PC-9 (cell line): ENCODE measurements at places on chromosomes 7 and 10.

DNA sequence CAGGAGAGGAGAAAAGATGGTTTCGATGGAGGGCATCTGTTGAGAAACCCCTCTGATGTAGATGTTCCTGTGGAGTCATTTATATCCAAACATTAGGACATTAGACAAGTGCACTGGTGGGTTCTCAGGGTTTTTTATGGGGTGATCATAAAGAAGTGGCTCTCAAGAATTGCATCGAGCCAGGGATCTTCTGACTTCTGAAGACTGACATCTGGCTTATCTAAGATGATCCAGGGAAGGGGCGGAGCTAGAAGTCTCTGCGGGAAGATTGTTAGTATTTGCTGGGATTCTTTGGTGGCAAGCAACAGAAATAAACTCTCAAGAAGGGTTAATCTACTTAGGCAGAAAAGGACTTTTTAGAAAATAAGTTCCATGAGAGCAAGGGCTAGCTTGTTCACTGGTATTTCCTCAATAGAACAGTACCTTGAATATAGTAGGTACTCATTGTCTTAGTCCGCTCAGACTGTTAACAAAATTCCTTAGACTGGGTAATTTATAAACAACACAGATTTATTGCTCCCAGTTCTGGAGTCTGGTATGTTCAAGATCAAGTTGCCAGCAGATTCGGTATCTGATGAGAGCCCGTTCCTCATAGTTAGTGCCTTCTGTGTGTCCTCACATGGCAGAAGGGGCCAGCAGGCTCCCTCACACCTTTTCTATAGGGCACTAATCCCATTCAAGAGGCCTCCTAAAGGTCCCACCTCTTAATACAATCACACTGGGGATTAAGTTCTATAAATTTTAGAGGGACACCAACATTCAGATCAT, 28.5 kb upstream of the SYPL1 start:
- no peak for DNase-seq

DNA sequence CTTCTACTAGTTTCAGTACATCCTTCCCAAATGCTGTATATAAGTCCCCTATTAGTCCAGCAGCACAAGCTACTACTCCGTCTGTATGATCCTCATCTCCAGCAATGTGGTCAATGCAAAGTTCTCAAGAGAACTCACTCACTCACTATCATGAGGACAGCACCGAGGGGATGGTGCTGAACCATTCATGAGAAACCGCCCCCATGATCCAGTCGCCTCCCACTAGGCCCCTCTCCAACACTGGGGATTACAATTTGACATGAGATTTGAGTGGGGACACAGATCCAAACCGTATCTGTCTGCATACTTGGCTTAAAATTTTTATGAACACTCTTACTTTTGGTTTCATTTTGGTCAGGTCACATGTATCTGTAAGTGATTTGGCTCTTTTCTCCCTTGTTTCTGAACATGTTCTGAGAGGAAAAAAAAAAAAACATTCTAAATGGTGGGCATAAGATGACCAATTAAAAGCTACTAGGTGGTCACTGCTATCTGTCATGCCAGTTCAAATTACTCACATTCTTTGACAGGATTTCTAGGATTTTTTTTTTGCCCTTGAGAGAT, 60.1 kb downstream of the ZNF783 start:
- no peak for DNase-seq

DNA sequence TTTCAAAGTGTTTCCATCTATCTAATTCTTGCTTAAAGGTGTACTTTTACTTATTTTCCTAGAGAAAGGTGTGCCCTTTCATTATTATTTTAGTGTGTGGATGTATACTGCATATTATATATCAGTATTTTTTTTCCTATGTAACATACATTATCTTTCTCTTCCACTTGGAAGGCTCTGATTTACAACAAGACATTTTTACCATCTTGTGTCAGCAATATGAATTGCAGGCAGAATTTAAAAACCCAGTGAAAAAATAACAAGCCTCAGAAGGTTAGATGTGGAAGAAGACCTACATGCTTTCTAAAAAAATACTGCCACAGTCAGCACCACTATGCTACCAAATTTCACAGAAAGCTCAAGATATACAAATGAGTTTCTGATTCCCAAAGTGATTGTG, 327.7 kb upstream of the STEAP1 start:
- no peak for DNase-seq

DNA sequence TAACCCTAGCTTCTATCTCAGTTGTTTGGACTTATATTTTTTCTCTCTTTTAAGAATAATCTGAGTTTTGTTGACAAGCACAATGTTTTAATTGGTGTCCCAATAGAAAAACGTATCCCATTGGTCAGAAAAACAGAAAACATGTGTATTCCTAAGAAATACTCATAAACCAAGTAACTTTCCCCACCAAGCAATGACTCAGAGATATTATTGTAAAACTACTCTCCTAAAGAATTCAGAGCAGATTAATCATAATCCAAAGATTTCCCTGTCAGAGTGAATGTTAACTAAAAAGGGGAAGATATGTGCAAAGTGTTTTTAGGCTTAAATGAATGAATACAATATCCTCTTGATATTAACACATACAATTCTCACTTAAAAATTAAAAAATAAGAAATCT, 29.4 kb upstream of the MBL2 start:
- peak; percentile 72 for DNase-seq

GRCh38 chr7:24301703-24302102, 17.7 kb downstream of the NPY start:
- no peak for DNase-seq

DNA sequence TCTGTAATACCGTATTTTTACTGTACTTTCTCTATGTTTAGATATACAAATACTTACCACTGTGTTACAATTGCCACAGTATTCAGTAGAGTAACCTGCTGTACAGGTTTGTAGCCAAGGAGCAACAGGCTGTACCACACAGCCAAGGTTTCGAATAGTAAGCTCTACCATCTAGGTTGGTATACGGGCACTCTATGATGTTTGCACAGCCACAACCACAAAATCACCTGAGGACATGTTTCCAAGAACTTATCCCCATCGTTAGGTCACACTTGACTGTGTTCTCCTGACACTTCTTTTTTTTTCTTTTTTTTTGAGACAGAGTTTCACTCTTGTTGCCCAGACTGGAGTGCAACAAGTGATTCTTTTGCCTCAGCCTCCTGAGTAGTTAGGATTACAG, 134.6 kb upstream of the TRIM24 start:
- peak; percentile 15 for DNase-seq

DNA sequence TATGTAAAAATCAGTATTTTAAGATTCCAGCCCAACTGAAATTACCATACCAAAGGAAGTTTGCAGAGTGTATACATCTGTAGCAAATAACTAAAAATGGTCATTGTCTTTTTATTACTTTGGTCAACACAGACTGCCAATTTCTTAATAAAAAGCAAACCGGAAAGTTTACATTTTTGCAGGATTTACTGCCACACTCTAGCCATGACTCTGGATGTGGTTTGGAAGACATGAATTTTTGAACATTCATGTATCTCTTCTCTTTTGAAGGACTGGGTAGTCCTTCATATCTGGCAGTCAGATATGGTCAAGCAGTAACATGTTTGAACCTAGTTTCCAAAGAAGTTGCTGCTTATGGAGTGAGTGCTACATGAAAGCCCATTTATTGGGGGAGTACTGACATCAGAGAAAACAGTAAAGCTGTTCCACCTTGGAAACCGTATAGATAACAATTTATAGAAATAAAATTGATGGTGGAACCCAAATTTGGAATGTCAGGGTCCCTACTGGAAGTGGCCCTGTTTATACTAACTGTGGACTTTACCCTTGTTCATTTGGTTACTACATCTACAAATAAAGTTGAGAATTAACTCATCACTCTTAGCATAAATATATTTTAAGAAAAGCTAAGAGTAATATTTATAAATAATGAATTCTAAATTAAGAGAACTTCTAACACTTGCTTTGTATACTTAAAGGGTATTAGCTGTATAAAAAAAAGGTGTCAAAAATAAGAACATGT, 84.6 kb downstream of the ZMYND11 start:
- no peak for DNase-seq

GRCh38 chr7:122299624-122300210, 4.8 kb downstream of the FEZF1 start:
- no peak for DNase-seq

GRCh38 chr10:124486635-124487034, 25.0 kb downstream of the LHPP start:
- no peak for DNase-seq

DNA sequence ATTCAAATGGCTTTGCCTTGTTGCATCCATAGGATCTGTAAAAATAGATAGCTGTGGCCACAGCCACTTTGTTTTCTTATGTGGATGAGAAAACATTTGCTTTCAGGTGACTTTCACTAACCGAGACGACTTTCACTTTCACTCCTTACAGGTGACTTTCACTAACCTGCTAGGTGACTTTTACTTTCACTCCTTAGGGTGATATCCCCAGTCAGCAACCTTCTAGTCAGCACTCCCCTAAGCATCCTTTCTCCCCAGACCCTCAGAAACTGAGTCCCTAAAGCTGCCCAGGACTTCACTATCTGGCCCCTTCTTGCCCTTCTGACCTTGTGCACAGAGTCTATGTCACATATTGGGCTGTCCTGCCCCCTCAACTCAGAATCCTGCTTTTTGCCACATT, 177.5 kb downstream of the RELN start:
- DNase-seq = no peak

DNA sequence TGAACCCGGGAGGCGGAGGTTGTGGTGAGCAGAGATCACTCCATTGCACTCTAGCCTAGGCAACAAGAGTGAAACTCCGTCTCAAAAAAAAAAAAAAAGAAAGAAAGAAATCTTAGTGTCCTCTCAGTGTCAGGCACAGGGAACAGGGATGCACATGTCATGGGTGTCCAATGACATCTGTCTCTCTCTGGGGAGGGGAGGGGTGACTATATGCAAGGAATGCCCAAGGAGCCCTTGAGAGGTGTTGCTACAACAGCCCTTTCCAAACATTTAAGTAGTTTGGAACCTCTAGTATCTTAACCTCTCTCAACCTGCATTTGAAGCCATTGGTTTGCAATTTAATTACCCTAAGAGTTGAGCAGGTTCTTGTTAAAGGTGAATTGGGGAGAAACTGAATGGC, 28.9 kb downstream of the PDLIM1 start:
- no peak for DNase-seq

DNA sequence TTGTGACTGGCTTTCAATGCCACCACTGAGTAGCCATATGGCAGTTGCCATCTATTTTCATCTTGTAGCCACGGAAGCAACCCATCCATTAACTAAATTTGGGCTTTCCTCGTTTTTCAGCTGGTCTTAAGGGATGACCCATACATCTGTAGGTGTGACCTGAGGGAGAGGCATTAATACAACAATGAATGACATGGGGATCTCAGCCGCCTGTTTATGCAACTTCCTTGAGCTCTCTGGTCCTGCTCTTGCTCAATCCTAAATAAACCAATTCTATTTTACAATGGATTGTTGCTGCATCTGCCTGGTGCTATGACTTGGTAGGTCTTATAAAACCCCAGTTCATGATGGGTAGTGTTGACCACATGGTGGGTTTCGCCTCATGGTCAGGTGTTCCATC, 21.9 kb upstream of the ADAM22 start:
- DNase-seq = no peak

DNA sequence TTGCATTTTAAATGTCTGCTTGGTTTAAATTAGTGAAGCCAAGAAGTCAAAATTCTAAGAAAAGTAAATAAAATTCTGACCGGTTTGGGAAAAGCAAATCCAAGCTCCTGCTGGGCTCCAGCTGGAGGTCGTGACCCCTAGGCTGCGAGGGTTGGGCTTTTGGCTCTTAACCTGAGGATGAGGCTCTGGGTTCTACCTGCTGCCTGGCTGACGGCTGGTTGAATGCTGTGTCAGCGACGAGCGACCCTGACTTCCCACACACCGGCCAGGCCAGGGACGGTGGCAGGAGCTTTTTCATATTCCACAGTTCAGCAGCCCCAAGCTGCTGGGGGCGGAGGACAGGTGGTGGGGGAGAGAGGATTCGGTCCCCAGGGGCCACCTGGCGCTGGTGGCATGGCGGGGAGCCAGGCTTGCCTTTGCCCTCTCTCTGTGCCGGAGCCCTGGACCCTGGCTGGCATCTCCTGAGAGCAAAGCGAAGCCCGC, 843 bp upstream of the PLPP4 start:
- no peak for DNase-seq

DNA sequence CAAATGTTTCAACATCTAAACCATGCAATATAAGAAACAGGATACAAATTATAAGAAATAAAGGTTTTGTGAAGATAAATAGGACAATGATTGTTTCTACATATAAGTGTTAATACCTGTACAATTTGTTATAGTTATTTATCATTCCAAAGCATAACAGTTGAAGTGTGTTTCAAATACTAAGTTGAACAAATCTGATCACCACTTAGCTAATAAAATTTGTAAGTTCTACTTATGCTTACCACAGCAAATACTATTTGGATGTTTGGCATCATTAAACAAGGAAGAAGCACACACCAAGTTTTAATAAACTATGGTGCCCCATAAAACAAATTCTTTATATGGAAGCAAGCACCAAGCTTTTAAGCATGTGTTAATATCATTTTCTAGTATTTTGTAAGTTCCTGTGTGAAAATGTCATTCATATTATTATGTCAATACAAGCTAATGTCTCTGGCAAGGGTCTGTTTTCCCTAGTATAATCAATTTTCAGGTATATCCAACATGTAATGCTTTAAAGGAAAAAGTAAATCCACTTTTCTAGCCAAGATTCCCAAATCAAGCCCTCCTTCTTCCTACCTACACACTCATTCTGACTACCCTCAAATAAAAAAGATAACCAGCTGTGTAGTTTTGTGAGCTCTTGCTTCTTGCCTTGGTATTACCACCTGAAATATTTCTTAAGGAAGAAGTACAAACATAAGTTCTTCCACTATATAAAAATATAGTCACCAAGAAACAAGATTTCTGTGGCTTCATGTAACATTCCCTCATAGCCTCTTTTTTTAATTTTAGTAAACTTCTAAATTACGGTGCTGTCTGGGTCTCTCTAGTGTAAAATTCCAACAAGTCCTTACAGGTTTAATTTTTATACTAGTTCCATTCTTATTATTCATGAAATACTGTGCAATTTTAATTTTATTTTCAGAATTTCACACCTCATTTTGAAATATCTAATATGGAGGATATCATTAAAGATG, 9.2 kb downstream of the SKAP2 start:
- DNase-seq = no peak

DNA sequence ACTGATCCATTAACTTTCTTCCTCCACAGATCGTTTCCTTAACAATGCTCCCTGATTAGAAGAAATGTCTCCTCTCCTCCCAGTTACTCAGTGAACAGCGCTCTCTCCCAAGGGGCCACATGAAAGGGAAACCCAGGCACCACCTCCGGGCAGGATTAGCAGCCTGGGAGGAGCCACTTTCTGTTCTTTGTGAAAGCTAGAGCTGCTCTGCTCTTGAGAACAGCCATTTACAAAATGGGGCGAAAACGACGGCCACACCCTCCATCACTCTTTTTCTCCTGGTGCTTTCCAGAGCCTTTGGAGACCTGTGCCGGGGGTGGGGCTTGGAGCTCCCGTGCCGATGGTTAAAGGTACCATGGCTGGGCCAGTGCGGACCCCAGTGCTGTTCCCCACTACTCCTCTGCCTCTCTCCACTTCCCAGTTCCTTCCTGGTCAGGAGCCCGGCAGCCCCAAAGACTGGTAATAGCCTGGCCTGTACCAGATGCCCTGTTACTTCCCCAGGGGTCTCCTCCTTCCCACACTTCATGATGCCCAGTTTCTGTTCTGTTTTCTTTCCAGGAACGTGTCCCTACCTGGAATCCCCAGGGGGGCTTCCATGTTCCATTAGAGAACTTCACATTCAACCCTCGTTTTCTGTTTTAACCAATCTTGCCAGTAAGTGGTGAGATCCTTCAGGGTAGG, 402.9 kb upstream of the GALNT17 start:
- no peak for DNase-seq
